ENCODE measurements at places on chromosomes 1 and 21.

- DNase-seq, result no peak
These were observed 101.8 kb upstream of the ARTN start for GRCh38 chr1:43831851-43832250.

GRCh38 chr1:12537294-12537693 lies 80.7 kb downstream of the DHRS3 start:
- no peak for DNase-seq

DNA sequence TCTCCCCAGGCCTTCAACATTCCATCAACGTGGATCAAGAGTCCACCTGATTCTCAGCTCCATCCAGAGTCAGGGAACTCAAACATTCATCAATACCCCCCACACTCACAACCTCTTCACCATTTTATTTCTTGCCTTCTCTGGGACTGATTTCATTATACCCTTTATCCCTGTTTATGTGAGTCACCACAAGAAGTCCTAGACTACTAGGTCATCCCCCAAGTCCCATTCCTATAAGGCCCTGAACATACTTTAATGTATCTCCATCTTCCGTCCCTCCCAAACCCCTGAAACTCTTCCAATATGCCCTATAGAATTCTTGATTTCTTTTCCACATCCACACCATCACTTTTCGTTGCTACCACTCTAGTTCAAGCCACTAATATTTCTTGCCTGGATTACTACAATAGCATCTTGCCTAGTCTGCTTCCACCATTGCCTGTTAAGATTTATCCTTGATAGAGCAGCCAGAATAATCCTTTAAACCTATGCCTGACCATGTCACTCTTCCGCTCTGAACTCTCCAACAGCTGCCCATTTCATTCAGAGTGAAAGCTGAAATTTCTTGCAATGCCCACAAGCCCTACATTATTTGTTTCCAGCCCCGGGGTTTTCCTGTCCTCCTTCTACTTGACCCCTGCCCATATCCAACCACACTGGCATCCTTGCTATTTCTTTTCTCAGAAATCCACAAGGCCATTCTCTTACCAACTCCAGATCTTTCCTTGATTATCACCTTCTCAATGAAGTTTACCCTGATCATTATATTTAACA lies 9.4 kb upstream of the SAMD13 start:
- DNase-seq, result no peak

- DNase-seq, result no peak
These were observed 429.6 kb downstream of the HLX start for GRCh38 chr1:221308534-221309511.

- no peak for DNase-seq
These were observed 28.4 kb downstream of the ZBTB17 start for GRCh38 chr1:15947382-15948090.

DNA sequence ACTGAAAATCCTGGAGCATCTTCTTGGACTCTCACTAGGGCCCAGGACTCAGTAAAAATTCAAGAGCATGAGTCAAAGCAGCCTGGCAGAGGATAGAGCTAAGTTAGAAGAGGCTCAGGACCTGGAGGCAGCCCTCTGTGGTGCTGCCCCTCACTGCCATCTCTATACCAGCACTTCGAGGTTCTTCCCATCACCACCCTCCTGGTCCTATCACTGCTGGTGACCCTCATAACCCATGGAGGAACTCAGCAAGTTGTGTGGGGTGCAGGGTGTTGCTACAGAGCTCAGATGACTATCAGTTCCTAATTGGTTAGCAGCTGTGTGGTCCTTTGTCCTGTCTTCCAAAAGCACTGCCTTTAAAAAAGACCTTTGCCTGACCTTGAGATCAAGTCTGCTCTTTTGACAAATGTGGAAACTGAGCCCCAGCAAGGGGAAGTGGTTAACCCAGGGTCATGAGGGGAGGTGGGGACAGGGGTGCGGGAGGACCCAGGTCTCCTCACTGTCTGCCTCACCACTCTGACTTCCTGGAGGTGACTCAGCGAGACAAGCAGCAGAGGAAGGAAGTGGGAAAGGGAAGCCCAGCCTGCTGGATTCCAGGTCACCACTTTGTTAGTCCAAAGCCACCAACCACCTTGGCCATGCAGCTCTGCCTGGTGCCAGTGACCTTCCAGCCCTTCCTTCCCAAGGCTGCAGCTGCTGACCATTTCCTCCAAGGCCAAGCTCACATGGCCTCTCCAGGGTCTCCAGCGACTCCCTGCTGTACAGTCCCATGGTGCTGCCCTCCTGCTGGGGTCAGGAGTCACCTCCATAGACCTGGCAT lies 199.4 kb upstream of the EDN2 start:
- no peak for DNase-seq

- no peak for DNase-seq
These were observed 11.9 kb downstream of the PHTF1 start for GRCh38 chr1:113747376-113747775.

All from activated CD8-positive, alpha-beta memory T cell treated with anti-CD3 and anti-CD28 coated beads for 1 hour (primary cell).